Stimulated activated CD4-positive, alpha-beta T cell treated with anti-CD3 and anti-CD28 coated beads, Interleukin-2, amount 100 ng/mL, for 48 hours (primary cell): ENCODE measurements at places on chromosomes 11 and 22.

DNA sequence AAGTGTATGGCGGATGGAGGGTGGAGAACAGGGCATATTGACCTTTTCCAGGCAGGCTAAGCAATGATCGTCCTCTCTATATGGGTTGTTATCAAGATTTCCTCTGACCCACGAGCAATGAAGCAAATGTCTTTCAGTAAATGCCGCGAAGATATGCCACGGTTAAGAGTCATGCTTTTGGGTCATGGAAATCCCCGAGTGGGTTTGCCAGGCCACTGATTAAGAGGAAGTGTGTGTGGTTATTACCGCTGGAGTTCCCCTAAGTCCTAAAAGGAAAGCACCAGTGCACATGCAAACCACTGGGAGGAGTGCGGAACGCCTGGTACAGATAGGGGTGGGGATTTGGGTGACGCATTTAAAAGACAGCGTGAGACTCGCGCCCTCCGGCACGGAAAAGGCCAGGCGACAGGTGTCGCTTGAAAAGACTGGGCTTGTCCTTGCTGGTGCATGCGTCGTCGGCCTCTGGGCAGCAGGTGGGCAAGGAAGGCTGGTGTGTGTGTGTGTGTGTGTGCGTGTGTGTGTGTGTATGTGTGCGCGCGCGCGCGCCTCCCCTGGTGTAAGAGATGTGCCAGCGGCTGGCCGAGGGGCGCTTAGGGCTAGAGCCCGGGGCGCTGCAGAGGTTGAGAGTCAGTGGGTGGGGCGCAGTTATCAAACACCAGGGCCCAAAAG lies at the start of gene BIRC3:
BIRC3 (plus strand) TSS at position 386 of the 669 bp plus-strand sequence. CDS start 7,026 bp downstream, outside the sequence.
- DNase-seq: peak; percentile 77

DNA sequence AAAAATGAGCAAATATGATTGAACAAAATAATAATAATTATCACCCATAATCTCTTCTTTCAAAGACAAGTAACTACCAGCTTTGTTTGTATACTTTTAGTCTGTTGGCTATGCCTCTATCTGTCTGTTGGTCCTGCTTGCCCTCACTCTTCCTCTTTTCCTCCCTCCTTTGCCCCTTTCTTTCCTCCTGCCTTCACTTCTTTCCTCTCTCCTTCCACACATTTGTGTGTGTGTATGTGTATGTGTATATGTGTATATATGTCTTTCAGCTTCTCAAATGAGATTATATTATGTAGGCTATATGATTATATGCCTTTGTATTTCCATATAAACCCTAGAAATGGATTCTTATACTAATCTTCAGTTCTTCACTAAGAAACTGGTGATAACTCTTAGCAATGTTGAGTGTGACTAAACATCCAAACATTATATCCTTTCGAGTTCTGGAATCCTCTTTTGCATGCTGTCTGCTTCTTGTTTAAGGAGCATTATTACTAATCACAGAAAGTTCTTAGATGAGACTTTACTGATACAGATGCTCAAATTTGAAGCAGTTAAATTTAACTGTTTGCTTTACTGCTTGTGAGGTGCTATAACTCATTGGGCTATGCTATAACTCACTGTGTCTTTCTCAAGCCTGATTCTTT lies 219.1 kb downstream of the TMEM135 start:
- DNase-seq: no peak

GRCh38 chr11:16440136-16440535 lies 83.8 kb upstream of the SOX6 start:
- DNase-seq: no peak

GRCh38 chr22:24137595-24137994 lies 43.7 kb upstream of the SUSD2 start:
- DNase-seq: no peak

DNA sequence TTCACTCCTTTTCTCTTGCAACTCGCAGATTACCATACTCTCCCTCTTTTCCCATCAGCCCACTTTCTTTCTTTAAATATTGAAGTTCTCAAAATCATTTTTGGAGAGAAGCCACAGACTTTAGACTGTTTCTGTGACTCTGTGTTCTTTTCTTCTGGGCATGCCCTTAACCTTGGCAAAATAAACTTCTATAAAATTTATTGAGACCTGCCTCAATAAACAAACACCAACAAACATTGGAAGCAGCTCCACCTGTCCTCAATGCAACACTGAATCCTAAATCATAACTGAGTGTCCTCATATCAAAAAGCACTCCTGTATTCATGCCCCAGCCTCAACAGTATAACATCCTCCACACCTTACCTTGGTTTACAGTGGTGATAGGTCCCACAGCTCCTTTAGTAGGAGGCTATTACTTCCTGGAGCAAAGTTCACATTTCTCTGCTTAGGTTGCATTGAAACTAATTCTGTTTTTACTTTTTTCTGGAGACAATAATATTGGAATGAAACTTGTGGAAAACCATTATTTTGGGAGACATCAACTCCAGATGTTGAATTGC lies 320.0 kb upstream of the LRRC4C start:
- DNase-seq: no peak

GRCh38 chr11:67304511-67305113 lies 1.3 kb downstream of the SSH3 start:
- DNase-seq: no peak

DNA sequence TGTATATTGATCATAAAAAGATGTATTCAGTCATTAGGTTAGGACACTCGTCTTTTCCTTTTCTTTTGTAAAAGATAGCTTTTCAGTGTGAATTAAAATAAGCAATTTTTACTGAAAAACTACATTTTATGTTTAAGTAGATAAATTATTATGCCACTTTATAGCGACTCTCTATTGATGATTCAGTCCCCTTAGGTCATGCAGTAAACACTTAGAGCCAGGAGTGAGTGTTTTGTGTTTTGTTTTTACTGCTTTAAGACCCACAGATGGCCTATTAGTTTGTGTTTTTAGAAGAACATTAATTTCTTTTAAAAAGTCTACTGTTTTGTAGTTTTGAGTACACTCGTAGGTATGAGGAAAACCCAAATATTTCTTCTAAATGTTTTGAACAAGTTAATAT lies 86.6 kb downstream of the YAP1 start:
- DNase-seq: no peak

- DNase-seq: no peak
Measured at GRCh38 chr11:111663820-111664219, 61.6 kb downstream of the SIK2 start.

- DNase-seq: no peak
Measured at GRCh38 chr11:23280088-23280487, 419.8 kb upstream of the CCDC179 start.

DNA sequence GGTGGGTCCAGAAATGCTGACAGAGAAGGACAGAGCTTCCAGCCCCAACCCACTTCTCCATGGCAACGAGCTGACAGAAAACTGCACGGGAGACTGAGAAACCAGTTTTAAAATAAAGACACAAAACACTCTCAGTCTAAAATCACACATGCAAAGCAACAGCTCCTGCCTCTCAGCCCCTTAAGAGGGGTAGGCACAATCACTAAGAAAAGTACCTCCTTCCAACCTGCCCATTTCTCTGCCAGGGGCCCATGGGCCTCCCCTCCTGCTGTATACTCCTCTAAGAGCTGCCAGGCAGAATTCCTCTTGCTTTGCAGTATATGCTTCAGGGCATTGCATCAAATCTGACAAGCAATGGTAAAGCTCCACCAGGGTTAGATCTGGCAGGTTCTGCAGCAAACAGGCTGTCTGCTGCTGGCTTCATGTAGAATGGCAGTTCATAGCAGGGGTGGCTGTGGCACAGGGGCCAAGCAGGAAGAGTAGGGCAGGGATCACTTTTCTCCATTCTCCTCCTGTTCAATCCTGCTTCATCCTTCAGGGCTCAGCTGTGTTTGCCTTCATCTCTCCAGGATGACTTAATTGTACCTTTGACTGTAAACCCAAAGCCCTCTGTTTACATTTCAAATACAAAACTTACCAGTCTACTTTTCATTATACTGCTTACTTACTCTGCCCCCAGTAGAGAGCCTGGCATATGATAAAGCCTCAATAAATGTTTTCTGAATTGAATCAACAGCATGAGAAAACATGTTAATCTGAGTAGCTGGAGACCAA lies 77.7 kb downstream of the KCNC1 start:
- no peak for DNase-seq

GRCh38 chr22:47371263-47372090 lies 609.0 kb downstream of the TBC1D22A start:
- DNase-seq: no peak

GRCh38 chr22:35344956-35345690 lies 35.8 kb upstream of the HMOX1 start:
- no peak for DNase-seq

GRCh38 chr22:37552524-37553163 lies 7.6 kb upstream of the CDC42EP1 start:
- DNase-seq: no peak

DNA sequence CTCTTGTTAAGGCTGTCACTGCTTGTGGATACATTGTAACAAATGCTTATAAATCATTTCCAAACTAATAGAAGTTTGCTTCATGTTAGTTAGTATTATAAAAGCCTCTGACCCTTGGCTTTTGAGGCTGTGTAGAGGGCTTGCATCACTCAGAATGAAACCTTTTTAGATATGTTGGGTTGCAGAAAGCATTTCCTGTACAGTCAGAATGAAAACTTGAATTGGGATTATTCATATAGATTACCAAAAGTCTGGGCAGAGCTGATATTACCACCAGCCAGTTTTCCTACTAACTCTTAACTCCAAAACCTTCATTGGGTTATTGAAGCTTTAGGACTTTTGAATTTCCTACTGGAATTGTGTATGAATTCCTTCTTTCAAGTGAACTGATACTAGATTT lies 12.0 kb downstream of the KMT2A start:
- no peak for DNase-seq

GRCh38 chr11:107329164-107329563 lies 128.5 kb downstream of the CWF19L2 start:
- DNase-seq: no peak

DNA sequence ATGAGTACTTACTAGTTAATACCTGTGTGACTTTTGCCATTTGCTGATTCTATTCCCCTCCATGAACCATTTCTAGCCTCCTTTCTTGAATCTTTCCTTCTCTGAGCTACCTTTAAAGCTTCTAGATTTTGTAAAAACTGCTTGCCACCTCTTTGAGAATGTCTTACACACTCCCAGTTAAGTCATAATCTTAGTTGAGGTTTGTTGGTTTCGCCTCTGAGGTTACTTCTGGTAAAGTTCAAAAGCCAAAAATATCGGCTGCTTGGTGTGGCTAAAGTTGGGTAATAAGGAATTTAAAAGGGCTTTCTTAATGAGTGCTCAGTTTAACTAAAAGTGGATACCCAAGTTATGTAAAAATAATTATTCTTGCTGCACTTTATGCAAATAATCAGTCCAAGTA lies 10.4 kb upstream of the GLYAT start:
- DNase-seq: no peak

GRCh38 chr11:102546923-102547471 lies 16.4 kb upstream of the MMP7 start:
- no peak for DNase-seq

- DNase-seq: no peak
Measured at GRCh38 chr11:117384045-117384444, 56.4 kb downstream of the CEP164 start.

DNA sequence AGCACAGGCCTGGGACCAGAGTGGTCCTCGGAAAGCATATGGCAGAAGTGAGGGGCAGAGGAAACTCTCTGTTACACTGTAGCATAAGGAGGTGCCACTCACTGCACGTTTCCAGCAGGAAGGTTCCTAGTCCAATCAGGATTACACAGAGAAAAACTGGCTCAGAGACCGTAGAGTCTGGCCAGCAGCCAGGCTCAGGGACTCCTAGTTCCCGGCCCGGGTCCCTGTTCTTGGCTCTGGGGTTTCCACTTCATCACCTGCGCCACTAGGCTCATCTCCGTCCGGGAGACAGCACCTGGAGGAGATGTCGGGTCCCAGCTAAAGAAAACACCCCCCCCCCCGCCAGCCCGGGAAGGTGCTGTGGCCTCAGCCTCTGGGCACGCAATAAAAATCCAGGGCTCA lies 1.1 kb downstream of the TTLL12 start:
- no peak for DNase-seq

GRCh38 chr11:100791103-100791502 lies 104.0 kb downstream of the ARHGAP42 start:
- DNase-seq: no peak

DNA sequence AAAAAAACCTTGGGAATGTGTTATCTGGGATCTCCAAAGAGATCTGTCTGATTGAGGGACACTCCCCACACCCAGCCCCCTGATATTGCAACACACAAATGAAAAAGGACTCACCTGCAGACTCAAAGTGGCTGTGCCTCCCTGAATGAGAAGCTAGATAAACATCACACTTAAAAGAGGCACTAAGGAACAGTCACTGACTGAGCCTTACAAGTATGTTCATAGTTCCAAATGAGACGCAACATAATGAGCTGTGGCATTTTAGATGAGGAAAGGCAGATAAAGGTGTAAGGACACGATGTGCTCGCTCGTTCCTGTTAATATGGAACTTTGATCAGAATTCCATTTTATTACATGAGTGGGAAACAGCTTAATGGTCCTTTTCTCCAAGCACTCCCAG lies 21.0 kb upstream of the CFAP300 start:
- DNase-seq: no peak

- no peak for DNase-seq
Measured at GRCh38 chr11:100640071-100640470, 47.0 kb upstream of the ARHGAP42 start.
